ENCODE measurements at places on chromosomes 1 and 21.

GRCh38 chr1:9850442-9851162 is 26.8 kb upstream of the CLSTN1 start:
- peak; percentile 37 for DNase-seq

DNA sequence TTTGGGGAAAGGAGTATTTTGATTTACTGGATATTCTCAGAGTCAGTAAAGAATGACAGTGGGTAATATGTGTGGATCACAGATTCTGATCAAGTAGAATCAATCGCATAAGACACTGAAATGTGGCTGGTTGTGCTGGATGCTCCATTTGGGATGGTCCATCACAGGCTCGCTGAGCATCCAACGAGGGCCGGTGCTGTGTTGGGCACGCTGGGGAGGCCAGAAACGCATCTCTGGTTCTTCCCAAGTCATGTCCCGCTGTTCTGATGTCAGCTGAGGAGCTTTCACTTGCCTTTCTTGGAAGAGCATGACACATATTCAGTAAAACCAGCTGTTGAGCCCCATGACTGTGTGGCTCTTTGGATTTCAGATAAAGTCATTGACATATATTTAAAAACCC is 72.0 kb downstream of the UMODL1 start:
- DNase-seq, result no peak

DNA sequence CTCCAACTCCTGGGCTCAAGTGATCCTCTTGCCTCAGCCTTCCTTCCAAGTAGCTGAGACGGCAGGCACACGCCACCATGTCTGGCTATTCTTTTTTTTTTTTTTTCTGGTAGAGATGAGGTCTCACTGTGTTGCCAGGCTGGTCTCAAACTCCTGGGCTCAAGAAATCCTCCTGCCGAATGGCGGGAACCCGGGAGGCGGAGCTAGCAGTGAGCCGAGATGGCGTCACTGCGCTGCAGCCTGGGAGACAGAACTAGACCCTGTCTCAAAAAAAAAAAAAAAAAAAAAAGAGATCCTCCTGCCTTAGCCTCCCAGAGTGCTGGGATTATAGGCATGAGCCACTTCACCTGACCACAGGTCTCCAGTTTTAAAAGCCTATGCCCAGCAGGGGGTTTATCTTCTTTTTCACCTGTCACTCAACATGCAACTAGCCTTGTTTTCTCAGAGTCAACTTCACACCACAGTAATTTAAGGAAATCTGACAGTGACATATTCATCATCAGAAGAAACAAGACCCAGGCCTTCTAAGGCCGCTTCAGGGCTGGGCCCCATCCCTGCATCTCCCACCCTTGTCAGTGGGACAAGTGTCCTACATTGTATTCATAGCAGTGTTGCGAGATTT is 38.3 kb upstream of the GALNT2 start:
- DNase-seq, result no peak

DNA sequence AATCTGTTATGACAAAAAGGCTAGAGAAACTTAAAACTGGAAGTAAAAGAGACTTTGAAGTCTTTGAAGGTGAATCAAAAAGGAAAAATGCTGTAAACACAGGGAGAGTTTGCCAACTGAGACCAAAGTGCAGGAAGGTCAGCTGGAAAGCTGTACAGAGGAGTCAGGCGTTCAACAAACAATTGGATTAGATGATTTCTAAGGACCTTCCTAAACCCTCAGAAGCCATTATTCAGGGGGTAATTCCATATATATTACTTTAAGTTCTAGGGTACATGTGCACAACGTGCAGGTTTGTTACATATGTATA is 156.8 kb downstream of the ZBTB18 start:
- no peak for DNase-seq

GRCh38 chr1:45979074-45979777 is 153.2 kb downstream of the PIK3R3 start:
- DNase-seq, result no peak

GRCh38 chr1:229275005-229275404 is 4.1 kb downstream of the RAB4A start:
- no peak for DNase-seq

DNA sequence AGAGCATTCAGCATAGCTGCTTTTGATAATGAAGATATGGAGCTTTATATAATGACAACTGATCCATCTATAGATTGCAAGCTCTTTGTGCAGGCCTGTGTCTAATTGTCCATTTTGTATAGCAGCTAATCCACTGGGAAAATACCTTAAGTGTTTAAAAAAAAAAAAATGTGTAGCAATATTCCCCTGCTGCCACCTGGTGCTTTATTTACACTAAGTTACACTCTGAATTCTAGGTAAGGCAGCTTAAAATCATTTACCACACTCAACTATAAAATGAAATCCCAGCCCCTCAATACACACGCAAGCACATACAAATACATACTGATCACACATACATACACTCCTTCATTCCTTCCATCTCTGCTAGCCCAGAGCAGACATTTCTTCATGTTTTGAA is 49.1 kb upstream of the BCL9 start:
- DNase-seq, result no peak

DNA sequence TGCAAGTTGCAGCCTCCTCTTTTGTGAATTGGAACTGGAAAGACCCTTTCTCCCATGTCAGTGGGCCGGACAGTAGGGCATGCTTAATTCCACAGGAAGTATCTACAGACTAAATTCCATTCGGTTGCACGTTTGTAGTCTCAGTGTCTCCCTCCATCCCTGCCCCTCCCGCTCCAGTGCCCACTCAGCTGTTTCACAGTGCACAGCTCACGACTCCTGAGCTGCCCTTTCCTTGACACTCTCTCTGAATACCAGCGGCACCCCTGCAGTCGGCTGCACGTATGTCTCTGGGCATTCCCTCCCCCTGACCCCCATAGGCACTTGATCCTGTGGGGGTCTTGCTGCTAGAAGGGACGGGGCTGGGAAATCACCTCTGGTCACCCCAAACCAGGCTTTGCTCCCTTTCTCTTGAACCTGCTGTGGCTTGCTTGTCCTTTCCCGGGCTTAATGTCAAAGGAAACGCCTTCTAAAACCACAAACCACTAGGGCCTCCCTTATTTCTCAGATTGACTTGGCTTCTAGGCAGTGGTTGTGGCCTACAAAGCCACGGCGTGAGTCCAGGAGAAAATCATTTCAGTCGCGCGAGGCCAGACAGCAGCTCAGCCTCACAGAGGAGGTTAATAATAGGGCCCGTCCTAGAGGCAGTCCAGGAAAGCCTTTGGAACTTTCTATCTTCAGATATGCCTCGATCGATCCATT is 365.3 kb upstream of the PROX1 start:
- DNase-seq, result no peak

DNA sequence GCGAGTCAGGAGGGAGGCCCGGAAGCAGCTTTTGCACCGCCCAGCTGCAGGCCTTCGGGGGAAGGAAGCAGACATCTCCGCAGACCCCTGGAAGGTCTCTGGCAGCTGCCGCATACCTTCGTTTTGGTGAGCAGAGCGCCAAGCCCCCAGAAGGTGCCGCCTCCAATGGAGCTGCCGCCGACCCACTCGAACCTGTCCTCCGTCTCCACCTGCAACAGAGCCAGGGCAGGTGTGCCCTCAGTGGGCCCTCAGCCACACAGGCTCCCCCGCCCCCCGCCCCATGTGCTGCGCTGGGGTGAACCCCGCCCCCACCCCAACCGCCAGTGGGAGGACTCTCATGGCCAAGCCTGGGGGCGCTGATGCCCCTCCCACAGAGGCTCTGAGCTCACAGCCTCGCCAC is 6.2 kb downstream of the PANK4 start:
- DNase-seq, result no peak

GRCh38 chr1:171421413-171422020 is 63.8 kb upstream of the PRRC2C start:
- DNase-seq, result no peak

DNA sequence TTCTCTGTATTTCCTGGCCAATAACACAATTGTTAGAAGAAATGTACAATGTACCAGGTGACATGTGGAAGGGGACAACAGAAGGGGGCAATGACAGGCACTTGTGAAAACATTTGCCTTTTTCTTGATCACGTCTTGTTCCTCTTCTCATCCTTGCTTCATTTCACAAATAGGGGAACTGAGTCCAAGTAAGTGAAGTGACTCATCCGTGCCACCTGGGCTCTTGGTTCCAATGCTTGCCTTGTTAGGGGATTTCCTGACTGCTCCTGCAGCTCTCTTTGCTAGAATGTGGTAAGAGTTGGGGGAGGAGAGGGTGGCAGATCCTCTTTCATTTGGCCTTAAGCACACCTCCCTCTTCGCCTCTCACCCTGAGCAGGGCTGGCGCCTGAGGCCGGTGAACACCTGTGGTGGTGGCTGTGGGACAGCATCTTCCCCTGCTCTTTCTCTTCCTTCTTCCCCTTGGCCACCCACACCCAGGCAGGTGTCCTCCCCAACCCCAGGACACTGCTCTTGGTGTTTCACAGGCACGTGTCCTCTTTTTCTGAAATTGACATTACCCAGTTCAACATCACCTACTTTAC is 2.2 kb upstream of the RHEX start:
- DNase-seq, result peak; percentile 94

- no peak for DNase-seq
Observed at GRCh38 chr1:2318314-2319278, 72.8 kb downstream of the MORN1 start.

- DNase-seq, result peak; percentile 60
Observed at GRCh38 chr1:30744060-30744756, 13.4 kb downstream of the LAPTM5 start.

DNA sequence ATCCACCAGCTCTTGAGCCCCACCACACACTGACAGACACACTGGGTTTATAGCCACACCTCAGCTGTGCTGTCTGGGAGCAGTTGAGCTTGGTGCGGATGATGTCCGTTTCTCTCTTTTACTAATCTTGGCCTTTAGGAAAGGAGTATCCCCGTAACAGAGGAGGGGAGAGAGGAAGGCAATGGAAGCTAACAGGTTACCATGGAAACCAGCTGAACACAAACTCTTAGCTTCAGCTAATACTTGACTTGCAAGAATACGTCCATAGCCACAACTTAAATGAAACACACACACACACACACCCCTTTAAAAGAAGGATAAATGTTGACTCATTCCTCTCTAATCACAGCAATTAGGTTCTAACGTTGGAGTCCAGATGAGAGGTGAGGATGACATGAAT is 28.0 kb upstream of the LRRN2 start:
- DNase-seq, result no peak

All from GM06990 (cell line).